ENCODE measurements at places on chromosomes 13 and 19.

- no peak for DNase-seq
These were observed 12.0 kb upstream of the CYP2A13 start for GRCh38 chr19:41076286-41076685.

DNA sequence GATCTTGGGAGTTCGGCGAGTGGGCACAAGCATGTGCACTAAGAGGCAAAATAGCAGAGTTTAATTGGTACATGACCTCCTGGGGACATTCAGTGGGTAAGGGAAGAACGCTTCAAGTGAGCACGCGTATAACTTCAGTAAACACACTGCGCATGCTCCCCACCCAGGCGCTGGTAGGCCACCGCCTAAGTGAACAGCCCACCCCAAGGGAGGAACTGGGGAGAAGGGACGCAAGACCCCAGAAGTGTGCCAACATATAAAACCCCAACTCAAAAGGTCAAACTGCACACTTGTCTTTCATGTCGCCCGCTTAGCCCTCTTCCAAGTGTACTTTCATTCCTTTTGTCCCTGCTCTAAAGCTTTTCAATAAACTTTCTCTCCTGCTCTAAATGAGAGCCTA is 10.5 kb upstream of the NTN5 start:
- no peak for DNase-seq

DNA sequence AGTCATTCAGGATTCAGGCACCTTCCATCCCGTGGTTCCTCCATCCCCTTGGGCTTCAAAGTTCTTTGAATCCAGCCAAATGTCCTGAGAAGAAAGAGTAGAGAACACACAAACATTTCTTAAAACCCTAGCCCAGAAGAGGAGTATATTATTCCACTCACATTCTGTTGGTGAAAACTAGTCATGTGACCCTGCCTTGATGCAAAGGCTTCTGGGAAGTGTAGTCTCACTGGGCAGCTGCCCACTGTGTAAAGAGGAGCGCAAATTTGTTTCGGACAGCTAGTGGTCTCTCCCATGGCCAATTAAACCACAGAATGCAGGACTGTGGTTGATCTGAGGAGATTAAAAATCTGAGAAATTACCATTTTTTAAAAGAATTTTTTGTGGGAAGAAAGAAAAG is 304.4 kb downstream of the SUCLA2 start:
- DNase-seq = no peak

DNA sequence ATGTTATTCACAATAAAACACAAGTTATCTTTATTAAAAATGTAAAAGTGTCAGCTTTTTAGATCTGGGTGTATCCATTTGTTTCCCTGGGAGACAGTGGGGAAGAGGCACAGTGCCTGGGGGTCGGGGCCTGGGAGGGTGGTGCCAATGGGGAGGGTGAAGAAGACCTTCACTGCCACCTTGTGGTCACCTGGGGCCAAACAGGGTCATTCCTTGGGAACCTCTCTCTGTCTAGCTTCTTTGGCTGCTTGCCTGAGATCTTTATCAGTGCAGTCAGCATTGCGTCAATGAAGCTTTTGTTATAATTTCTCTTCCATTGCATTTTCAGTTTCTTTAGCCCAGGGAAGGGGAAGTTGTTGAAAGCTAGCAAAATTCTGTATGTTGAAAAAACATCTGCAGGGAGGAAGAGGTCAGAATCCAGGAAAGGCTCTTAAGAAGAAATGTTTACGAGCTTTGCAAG is 39.1 kb downstream of the PCDH8 start:
- DNase-seq = peak; percentile 94

DNA sequence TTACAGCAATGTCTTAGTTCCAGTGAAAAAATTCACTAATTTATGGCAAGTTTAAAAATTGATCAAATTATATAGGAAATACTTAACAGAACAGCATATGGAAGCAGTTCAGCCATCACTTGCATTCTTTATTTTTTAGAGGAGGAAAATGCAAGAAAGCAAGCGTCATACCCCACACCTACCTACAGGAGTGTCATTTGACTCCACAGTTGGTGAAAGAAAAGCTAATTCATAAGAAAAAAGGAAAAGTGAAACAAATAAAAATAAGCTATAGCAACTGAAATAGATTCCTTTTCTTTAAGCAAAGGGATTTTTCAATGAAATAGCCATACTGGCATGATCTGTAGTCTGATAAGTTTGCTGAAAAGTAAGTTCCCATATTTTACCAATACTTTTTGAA is 111.0 kb downstream of the DOCK9 start:
- no peak for DNase-seq

DNA sequence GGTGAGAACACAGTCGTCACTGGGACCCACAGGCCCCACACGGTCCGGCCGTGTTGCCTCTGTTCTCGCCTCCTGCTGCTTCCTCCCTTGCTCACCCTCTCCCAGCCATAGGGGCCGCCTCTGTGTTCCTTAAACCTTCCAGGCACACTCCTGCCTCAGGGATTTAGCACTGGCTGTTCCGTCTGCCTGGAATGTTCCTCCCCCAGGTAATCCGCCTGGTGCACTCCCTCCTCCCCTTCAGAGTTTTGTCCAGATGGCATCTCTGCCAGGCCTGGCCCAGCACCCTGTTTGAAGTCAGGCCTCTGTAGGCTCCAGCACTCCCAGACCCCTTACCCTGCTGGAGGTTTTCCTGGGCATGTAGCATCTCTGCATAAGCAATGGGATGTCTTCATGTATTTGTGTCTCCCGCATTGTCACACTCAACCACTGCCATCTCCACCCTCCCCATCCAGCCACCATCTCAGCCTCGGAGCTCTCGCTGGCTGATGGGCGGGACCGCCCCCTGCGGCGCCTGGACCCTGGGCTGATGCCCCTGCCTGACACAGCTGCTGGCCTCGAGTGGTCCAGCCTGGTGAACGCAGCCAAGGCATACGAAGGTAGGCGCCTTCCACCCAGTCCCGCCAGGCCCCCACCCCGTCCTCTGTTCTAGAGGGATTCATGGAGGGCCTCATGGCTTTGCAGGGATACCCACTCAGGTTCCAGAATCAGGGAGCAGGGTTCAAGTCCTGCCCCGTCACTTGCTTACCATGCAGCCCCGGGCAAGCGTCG is 25.9 kb downstream of the DPF1 start:
- peak; percentile 42 for DNase-seq

DNA sequence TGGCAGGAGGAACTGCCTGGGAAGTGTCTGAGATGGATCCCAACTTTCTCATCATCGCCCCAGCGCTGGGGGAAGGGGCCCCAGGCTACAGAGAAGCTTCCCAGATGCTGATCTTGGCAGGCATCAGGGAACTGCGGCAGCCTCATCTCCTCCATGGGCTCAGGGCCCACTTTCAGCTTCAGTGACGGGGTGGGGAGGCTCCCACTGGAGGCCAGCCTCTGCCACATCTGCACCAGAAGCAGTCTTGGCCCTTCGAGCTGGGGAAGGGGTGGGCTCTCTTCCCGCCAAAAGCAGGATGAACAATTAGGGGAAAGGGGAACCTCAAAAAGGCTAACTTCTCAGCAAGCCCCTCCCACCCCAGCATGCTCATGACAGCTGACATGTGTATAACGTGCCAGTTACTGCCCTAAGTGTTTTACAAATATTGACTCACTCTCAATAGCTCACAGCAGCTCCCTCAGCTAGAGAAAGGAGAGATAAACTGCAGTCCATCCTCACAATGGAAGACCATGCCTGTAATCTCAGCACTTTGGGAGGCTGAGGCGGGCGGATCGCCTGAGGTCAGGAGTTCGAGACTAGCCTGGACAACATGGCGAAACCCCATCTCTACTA is 7.1 kb upstream of the S1PR2 start:
- no peak for DNase-seq

GRCh38 chr13:84263354-84264069 is 381.2 kb upstream of the SLITRK1 start:
- DNase-seq = peak; percentile 78

GRCh38 chr13:91167706-91168385 is 179.6 kb upstream of the MIR17HG start:
- DNase-seq = no peak

DNA sequence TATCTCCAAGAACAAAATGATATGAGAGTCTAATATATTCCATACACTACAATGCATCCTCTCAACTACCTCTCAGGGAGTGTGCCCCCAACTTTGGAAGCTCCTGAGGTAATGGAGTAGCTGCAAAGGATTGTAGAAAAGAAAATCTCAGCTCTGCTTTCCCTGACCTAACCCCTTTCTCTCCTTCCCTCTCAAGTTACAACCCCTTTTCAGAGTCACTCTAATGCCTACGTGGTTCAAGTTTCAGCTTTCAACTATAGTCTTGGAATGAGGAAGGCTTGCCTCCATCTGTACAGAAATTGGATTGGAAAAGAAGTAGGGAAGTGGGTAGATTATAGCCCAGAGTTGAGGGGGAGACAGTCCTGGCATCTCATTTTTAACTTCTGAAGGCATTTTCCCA is 256.0 kb downstream of the PCDH9 start:
- no peak for DNase-seq

- no peak for DNase-seq
These were observed 86.1 kb downstream of the EDNRB start for GRCh38 chr13:77832339-77833100.

GRCh38 chr13:94710881-94711560 is 1.3 kb downstream of the SOX21 start:
- peak; percentile 70 for DNase-seq

DNA sequence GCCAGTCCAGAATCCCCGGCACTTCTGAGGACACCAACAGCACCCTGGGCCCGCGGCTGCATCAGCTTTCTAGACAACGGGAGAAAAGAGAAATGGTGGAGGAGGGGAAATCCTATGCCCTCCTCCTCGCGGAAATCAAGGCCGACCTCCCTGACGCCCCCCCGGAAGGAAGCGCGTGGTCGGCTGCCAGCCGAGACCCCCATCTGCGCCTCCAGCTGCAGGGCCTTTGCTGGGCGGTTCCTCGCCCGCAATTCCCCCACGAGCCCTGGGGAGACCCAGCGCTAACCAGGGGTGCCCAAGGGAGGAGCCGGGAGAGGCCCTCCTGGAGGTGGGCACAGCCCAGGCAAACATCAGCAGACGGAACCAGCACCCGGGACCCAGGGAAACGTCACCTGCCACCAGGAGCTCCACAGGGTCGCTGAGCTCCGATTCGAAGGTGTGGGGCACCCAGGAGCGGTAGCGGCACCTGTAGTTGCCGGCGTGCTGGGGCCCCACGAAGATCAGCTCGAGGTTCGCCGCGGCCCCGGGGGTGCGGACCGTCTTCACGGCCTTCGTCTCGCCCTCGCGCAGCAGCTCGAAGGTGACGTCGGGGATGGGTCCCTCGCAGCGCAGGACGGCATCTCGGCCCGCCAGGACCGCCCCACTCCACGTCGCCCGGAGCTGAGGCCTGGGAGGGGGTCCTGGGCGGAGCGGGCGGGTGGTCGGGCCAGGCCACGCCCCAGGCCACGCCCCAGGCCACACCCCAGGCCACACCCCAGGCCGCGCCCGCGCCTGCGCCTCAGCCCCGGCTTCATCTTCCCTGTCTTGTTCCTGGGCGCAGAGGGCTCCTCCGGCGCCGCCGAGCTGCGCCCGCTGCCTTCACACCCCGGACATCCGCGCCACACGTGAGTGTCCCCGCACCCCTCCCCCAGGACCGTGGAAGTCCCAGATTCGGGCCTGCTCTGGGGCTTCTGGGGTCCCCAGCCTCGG is 6.0 kb downstream of the A1BG start:
- peak; percentile 93 for DNase-seq

DNA sequence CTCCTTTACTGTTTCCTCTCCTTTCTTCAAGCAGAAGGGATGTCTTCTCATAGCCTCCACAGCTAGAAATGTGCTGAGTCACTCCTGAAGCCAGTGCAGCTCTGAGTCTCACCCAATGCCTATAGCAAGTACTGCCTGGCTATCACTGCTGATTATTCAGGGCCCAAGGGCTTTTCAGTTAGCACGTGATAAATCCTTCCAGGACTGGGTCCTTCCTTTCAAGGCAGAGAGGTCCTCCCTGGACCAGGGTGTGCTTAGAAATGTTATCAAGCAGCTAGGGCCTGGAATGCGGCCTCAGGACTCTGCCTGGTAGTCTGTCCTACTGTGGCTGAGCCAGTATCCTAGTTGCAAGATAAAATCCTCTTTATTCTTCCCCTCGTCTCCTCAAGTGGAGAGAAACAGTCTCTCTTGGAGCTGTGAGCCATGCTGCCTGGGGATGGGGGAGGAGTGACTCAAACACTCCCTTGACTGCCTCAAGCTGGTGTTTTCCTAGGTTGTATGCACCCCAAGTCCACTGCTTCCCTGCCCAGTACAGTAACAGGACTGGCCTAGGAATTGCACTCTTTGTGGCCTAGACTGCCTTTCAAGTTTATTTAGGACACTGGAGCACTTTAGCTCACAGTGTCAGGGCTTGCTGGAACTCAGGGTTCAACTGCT is 198.7 kb upstream of the SERP2 start:
- peak; percentile 94 for DNase-seq

GRCh38 chr13:56457535-56458190 is 683.1 kb upstream of the PRR20A start:
- DNase-seq = no peak

GRCh38 chr13:100115693-100116254 is 26.9 kb downstream of the PCCA start:
- no peak for DNase-seq

DNA sequence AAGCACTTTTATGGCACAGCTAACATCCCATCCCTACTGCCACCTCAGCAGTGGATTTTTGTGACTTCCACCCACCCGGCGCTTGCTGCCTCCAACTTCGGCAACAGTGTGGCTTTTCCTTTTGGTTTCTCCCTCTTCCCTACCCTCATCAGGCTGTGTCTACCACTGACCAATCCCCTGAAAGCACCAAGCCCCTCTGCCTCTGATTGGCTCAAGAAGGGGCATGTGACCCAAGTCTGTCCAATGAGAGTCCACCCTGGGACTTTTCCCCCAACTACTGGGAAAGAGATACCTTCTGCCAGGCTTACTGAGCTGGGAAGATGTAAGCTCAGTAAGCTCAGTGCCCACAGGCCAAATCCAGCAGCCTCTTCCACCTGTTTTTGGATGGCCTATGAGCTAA is 5.8 kb downstream of the SMIM7 start:
- no peak for DNase-seq

DNA sequence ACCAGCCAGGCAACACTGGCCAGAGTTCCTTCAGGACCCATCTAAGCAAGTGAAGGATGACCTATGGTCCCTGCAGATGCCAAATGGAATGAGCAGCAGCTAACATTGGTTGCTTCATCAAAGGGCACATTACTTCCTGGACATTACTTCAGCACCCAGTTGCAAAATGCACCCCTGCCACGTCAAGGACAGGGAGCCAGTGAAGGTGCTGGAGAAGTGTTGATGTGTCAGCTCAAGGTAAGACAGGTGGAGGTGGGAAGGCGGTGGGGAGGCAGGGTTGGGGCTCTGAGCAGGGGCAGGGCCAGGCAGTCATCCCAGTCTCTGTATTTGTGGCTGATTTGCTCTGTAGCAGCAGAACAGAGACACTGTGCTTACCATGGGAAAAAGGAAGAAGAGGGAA is 14.6 kb downstream of the CSNK1A1L start:
- DNase-seq = no peak

DNA sequence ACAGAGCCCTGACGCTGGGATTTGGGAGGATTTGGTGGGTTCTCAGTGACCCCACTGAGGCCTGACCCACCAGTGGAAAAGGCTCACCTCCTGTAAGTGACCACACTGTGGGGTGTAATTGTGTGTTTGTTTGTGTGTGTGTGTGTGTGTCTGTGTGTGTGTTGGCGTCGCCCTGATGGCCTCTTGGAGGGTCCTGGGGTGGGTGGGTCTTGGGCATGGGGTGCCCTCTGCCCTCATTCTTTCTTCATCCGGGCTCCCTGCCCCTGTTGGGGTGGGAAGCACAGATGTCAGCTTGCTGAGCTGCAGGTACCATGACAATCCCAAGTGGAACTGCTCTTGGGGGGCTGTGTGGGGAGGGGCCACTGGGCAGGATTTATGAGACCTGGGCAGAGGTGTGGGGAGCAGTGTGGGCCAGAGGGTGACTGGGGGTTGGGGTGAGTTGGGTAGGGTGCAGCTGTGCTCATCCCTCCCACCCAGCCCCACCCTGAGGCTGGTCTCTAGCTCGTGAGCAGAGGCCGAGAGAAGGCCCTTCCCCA is 22.8 kb downstream of the WTIP start:
- no peak for DNase-seq
